ENCODE measurements at places on chromosomes 1 and 21.

GRCh38 chr1:237267743-237268142 lies 225.8 kb downstream of the RYR2 start:
- no peak for DNase-seq

GRCh38 chr1:91981996-91982609 lies 32.9 kb downstream of the BRDT start:
- DNase-seq: no peak

DNA sequence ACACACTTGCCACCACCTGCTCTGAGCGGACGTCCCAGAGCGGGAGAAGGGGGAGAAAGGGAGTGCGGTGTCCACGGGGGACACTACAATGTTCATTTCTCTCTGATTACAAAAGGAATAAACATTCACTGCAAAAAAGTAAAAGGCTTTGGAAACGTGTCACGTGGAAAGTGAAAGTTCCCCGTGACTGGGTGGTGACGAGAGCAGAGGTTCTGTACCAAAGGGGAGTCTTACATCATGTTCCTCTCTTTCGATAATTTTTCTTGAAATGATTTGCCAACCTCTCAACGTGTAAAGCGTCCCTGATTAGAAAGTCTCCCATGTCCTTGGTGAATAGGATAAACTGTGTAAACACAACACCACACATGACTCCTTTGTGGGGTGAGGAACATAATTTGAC lies 22.0 kb upstream of the PRDM15 start:
- DNase-seq: no peak

DNA sequence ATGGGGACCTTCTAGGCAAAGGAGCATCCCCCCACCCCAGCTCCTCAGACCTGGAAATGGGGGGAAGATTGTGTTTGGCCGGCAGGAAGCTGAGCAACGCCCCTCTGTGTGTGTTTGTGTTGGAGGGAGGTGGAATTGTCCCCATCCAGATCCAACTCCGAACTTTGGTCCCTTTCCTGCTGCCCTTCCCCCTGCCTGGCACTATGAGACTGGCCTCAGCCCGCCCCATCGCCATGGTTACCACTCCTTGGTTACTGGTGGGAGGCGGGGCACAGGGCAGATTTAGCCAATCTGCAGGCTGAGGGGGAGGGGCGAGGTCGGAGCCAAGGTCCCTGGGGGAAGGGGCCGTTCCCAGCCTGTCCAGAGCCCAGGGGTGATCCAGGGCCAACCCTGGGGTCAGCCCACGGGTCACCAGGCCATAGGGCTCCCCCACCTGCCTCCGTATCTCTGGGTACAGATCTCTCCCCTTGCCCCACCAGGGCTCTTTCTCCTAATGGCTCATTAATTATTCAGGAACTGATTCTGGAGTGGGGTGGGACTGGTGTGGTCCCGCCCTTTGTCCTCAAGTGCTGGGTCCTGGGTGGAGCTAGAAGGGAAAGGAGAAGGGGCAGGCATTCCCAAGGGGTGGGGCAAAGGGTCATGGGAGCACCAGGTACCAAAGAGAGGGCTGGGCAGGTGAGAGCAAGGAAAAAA lies 15.2 kb downstream of the PTPRF start:
- peak; percentile 70 for DNase-seq

DNA sequence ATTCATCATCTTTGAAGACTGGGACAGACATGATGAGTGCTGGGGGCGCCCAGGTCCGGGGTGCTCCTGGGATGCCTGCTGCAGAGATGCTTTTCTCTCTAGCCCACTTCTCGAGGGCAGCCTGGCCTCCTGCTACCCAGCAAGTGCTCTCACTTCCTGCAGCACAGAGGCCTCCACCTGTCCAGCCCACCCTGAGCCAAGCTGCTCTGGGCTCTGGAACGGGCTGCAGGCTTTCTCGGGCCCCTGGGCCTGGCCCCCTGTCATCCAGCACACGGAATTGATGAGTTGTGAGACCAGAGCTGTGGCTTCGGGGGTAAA lies 469.5 kb upstream of the VAMP3 start:
- no peak for DNase-seq

DNA sequence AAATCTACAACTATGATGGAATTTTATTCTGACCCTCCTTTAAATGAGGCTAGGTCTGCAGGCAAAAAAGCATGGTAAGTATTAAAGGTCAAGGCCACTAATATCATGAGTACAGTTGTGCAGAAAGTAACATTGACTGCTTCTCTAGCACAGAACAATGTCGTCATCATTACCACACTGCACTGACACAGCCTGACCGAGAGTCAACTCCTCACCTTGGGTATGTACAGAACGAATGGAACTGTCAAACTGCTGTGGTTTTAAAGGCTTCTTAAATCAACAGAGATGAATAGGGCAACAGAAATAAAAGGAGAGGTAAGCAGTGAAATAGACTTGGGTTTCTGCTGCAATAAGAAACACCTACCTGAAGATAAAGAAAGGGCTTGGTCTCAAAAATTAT lies 88.8 kb downstream of the TBX15 start:
- no peak for DNase-seq

GRCh38 chr1:96967311-96967710 lies 245.7 kb downstream of the PTBP2 start:
- no peak for DNase-seq

DNA sequence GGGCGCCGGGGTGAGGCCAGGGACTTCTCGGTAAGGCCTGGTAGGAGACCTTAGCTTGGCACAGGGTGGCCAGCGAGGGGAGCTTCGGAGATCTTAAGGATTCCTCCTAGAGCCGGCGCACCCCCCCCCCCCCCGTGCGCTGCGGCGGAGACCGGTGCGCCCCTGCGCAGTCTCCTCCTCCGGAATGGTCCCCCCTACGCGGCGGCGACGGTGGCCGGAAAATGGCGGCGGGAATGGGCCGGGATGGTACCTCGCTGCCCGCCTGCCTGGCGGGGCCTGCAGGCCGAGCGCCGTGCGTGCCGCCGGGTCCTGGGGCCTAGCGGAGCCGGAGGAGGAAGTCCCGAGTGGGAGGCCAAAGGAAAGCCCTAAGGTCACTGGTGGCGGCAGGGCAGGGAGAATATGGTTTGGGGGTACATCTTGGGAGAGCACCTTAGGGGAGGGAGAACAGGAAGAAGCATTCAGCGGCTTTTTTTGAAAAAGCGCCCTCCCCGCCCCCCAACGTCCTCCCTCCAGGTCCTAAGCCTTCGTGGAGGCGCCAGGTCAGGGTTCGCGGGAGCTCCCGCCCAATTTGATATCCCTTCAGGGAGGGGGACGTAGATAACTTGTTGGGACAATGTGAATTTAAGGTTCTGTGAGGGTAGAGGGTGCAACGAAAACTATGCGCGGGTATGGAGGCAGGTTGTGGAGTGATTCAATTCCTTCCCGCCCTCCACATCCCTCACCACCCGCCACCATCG lies 429 bp downstream of the SRRM1 start:
- DNase-seq: peak; percentile 53

DNA sequence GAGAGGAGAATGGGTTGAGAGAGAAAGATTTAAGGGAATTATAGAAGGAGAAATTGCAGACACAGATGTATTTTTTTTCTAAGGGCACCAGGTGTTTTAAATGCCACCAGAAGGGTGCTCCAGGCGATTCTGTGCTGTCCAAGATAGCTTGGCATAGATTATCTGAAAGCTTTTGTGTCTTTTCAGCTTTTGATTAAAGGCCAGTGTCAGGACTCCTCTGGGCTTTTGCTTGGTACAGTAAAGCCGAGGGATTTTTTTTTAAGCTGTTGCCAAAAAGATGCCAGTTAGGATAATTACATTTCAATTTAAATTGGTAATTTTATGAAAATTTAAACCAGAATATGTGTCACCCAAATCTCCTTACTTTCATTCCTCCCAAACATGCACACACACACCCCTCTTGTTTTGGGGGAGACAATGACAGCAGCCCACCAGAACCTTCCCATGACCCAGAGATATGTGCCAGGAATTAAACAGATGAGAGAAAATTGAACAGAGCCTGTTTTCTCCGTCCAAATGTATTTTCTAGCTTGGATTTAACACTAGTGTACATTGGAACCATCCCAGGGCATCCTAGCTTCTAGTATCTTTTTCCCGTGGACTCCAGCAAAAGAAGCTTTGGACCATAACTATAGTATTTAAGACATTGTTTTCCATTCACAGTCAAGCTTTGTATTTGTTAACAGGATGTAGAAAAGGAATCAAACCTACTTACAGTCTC lies 670.7 kb upstream of the CXADR start:
- DNase-seq: no peak

- DNase-seq: no peak
Measured at GRCh38 chr1:174289644-174290310, 130.5 kb downstream of the RABGAP1L start.

DNA sequence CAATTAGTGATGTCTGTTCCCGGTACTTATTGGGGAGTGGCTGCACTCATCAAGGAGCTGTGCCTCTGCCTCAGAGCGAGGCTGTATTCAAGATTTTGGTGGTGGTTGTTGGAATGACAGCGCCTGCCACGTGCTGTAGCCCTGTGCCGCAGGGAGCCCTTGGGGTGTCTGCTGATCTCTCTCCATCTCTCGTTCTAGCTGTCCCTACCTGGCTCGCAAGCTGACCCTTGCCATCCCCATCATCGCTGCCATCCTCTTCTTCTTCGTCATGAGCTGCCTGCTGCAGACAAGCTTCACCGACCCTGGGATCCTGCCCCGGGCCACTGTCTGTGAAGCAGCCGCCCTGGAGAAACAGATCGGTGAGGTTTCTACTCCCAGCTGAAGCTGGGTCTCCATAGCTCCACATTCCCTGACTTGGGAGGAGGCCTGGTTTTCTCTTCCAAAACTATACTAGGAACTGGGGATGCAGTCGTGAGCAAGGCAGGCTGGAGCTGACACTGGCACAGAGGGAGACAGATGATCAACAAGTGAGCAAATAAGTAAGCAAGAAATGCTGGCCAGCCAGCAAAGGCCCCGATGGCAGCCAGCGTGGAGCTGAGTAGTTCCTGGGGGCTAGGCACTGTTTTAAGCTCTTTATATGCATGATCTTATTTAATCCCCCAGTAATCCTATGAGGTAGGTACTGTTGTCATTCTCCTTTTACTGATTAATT lies 5.9 kb downstream of the ZDHHC18 start:
- no peak for DNase-seq

DNA sequence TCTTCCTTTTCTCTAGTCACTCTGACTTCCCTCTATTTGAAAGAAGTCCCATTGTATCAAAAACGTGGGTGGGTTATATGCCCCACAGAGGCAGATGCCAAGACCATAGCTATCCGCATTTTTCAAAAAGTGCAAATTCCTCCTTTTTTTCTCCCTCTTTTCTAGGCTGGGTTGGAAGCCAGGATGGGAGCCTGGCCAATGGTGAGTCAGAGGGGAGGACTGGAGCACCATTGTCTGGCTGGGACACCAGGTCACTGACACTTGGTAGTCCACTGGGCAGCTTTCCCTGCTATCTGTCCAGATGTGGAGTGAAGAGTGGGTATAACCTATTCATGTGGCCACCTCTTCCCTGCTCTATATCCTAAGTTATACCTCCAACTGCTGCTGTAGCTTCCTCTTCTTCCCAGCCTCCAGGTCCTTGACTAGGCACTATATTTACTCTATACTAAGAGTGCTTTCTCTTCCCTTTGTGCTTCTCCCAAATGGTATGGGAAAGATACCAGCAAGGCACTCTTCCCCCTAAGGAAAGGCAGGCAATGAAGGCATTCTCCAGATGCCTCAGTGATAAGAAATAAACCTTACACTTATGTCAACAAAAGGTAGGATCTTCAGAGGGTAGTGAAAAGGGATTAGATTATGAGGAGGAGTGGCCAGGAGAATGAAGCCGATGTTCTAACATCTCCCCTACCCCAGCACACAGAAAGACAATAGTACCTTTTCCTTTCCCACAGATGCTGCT lies 12.9 kb downstream of the PI4KB start:
- DNase-seq: peak; percentile 85

GRCh38 chr1:233304489-233305102 lies 9.1 kb upstream of the PCNX2 start:
- DNase-seq: peak; percentile 18

DNA sequence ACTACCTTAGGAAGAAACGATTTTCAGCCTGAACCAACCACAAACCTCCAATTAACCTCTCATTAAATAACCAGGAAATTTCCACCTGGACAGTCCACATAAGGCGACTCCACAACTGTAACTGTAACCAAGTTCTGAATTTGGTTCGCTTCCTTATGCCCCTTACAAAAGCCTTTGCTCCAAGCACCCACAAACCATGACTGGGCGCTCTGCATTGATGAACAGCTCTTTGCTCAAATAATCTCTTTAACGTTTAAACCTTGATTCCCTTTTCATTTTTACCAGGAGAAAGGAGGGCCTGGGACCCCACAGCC lies 38.2 kb upstream of the ZNF124 start:
- peak; percentile 14 for DNase-seq

DNA sequence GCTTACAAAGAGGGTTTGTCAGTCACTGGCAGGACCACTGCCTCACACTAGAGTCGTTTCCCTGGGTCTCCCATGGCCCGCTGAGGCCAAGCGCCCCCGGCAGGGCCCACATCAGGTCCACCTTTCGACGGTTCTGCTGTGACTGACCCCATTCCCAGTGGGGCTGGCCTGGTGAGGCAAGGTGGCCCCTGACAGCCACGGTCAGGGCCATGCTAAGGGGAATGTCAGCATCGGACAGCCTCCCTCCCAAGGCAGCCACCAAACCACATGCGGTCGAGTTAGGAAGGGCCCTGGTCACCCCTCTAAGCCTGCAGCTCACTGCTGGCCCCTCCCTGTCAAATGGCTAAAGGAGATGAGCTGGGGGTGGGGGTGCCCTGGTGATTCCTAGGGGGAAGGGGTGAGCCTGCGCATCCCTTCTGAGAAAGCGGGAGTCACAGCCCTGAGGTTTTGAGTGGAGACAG lies 2.9 kb upstream of the KIF17 start:
- no peak for DNase-seq

GRCh38 chr1:244056577-244056976 lies 5.5 kb downstream of the ZBTB18 start:
- DNase-seq: no peak

GRCh38 chr1:33819913-33820311 lies 44.0 kb upstream of the HMGB4 start:
- DNase-seq: no peak

DNA sequence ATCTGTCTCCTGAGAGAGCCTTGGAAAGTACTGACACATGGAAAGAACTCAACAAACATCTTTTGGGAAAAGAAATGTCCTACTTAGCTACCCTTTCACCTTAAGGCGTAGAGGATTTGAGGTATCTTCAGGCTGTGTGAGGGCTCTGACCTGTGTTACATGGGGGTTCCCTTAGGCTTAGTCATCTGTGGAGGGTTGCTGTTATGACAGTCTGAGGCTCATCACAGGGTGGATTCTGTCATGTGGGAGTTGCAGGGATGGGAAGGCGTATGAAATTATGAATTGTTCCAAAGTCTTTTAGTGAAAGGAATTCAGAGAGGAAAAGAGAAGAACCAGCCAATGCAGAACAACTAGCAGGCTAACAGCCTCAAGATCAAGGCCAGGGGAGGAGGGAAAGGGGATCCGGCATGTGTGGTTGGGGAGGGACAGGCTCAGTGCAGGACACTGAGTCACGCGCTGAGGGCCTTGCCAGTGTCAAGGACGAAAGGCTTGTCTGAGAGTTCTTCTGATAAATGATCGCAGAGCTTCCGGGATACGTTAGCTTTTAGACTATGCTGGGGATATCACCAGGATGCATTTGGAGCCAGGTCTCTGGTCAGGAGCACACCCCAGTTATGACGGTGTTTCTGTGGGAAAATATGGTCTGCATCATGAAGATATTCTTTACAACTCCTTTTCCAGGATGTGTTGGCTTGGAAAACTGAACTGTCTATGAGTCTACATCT lies 24.6 kb upstream of the PLA2G2C start:
- no peak for DNase-seq

Measured in AG08396 (cell line).